ENCODE measurements at places on chromosomes 13 and 19.

DNA sequence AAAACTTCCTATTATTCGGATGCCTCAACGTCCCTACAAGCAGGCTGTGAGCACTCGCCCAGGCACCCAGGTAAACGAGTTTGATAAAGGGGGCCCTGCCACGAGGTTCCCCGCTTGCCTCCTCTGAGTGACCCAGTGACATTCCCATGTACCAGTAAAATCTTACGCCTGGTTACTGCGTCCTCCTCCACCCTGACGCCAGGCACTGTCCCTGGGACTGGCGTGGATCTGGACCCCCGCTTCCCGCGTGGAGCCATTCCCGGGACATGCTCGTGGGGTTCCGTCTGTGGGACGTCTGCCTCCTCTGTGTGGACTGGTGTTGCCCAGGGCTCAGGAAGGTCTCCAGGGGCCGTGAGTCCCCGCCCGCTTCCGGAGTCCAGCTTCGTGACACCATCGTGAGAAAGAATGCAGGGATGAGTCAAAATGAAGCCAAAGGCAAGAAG is 407 bp upstream of the ZNF550 start:
- DNase-seq: no peak

DNA sequence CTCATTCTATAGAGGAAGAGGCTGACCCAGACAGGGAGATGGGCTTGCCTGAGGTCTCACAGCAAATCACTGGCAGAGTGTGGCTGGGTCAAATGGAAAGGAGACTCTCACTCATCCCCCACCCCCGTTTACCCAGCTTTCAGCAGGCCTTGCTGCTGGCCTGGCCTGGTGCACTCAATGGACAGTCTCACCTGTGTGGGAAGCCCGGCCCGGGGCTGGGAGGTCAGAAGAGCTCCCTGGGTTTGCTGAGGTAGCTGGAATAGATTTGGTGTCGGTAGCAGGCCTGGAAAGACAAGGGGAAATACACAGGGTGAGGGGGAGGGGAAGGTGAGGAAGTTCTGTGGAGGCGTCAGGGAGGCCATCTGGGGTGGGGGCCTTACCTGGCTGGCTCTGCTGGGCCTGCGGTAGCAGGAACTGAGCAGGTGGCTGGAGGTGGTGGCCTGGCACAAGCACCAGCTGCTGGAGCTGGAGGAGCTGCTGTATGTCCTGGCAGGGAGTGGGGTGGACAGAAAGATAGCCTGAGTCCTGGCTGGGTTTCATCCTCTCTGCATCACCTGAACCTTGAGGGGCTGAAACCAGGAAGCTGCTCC is 23.5 kb downstream of the ZNF574 start:
- no peak for DNase-seq

- no peak for DNase-seq
These were observed 118.5 kb downstream of the STK24 start for GRCh38 chr13:98458431-98458830.

GRCh38 chr13:99507054-99507453 is 5.8 kb downstream of the TM9SF2 start:
- no peak for DNase-seq

DNA sequence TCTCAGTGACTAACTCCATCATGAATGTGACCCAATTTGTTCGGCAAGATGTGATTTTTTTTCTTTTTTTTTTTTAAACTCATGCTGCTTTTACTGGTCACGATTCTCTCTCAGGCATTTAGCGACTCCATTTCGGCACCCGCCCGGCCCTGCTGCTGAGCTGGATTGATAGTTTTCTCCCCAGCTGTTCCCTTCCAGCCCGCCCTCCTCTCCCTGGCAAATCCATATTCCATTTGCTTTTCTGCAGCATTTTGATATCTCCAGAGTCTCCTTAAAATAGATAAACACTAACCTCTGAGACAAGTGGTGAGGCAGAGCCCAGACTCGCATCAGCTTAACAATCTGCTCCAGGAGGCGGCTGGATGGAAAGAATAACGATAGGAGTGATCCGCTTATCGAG is 55.5 kb upstream of the KATNAL1 start:
- no peak for DNase-seq
